ENCODE measurements at places on chromosomes 5 and 9.

- H3K27ac ChIP-seq, result no peak overlapping the region
- H3K36me3 ChIP-seq, result peaks cover 8% of the 10 kb centered on the region
- H3K4me1 ChIP-seq, result no peaks in the 10 kb centered on the region
- H3K4me3 ChIP-seq, result peak overlapping the region; percentile 40
- H3K27me3 ChIP-seq, result no peaks in the 10 kb centered on the region
These were observed 107.0 kb downstream of the ZNF354C start for GRCh38 chr5:179166886-179167841.

- H3K36me3 ChIP-seq, result no peaks in the 10 kb centered on the region
- H3K4me1 ChIP-seq, result peaks cover 23% of the 10 kb centered on the region
- H3K27ac ChIP-seq, result no peak overlapping the region
These were observed 14.8 kb downstream of the STXBP1 start for GRCh38 chr9:127626752-127627493.

GRCh38 chr5:96476654-96477053 lies 43.6 kb upstream of the PCSK1 start:
- no peaks in the 10 kb centered on the region for H3K27me3 ChIP-seq
- H3K27ac ChIP-seq, result no peak overlapping the region
- no peaks in the 10 kb centered on the region for H3K36me3 ChIP-seq
- peaks cover 9% of the 10 kb centered on the region for H3K4me1 ChIP-seq
- no peak for DNase-seq

DNA sequence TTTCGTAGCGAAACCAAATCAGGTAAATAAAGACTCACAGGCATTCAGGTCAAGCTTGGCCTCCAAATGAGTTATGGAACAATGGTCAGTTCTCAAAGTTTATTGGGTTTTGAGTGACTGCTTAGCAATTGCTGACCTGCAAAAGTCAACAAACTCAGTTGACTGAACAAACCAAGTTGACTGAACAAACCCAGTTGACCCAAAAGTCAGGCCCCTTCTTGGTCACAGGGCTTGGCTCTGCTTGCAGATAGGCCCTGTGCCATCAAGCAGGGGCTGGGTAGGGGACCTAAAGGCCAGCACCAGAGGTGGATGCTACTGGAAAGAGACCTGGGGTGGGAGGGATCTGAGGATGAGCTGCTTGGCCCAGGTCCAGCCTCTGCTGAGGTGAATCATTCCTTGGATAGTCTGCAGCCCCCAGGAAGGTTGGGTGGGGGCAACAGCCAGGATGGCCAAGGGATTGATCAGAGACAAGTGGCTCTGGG lies 64.6 kb downstream of the GADD45G start:
- DNase-seq, result no peak
- no peaks in the 10 kb centered on the region for H3K27me3 ChIP-seq
- peaks cover 8% of the 10 kb centered on the region for H3K36me3 ChIP-seq
- peaks cover 32% of the 10 kb centered on the region for H3K4me1 ChIP-seq
- no peak overlapping the region for H3K27ac ChIP-seq

DNA sequence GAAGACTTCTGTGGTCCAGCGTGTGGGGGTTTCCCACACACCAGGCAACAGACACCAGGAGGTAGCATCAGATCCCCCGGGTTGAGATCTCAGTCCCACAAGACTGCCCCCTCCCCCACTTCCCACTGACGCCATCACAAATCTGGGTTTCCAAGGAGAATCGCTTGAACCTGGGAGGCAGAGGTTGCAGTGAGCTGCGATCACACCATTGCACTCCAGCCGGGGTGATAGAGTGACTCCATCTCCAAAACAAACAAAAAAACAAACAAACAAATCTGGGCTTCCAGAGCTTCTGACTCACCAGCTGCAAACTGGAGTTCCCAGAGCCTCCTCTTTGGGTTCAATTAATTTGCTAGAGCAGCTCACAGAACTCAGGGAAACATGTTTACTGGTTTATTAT lies 4.7 kb upstream of the GBGT1 start:
- no peak overlapping the region for H3K4me3 ChIP-seq
- DNase-seq, result no peak
- H3K27me3 ChIP-seq, result peaks cover 11% of the 10 kb centered on the region
- H3K27ac ChIP-seq, result no peak overlapping the region

GRCh38 chr5:17058438-17058837 lies 122.3 kb upstream of the MYO10 start:
- no peak overlapping the region for H3K27ac ChIP-seq
- H3K4me3 ChIP-seq, result no peak overlapping the region
- DNase-seq, result no peak
- peaks cover 19% of the 10 kb centered on the region for H3K4me1 ChIP-seq
- H3K36me3 ChIP-seq, result no peaks in the 10 kb centered on the region

- H3K4me3 ChIP-seq, result no peak overlapping the region
- peaks cover 15% of the 10 kb centered on the region for H3K4me1 ChIP-seq
- H3K27ac ChIP-seq, result no peak overlapping the region
- H3K36me3 ChIP-seq, result peaks cover 21% of the 10 kb centered on the region
These were observed 104.6 kb upstream of the GPBP1 start for GRCh38 chr5:57069115-57069835.

GRCh38 chr9:110951805-110952539 lies 86.3 kb downstream of the LPAR1 start:
- no peaks in the 10 kb centered on the region for H3K36me3 ChIP-seq
- no peak overlapping the region for H3K4me3 ChIP-seq
- peaks cover 33% of the 10 kb centered on the region for H3K4me1 ChIP-seq
- no peak for DNase-seq
- H3K27me3 ChIP-seq, result no peaks in the 10 kb centered on the region

DNA sequence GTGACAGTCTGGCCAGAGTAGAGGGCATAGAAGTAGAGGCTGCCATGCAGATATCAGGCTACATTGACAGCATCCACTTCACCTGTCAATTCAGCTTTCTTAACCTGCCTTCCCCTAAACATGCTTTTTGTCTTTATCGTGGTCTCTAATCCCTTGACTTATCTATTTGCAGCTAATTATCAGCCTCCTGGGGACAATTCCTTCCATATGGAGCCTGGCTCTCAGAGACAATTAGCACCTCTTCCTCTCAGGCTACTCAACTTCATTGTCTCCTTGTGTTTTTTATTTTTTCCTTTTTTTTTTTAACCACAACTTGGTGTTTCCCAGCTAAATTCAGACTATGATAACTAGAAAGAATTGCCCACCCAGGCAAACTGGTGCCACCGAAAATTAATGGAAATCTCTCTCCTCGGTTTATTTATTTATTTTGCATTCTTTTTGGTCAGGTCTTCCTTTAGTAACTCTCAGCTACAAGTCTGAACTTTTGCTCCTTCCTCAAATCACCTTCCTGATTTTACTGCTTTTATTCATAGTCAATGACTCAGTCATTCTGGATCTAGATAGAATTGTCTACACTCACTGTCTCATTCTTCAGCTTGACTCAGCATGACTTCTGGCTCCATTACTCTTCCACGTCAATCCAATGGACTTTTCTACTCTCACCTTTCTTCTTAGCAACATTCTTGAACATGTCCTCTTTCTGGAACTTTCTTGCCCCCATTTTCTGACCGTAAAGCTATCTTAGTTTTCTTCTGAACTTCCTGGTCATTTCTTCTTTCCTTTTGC lies 63.0 kb upstream of the BASP1 start:
- no peak for DNase-seq
- no peak overlapping the region for H3K4me3 ChIP-seq
- H3K27me3 ChIP-seq, result peaks cover 10% of the 10 kb centered on the region
- H3K27ac ChIP-seq, result no peak overlapping the region
- H3K4me1 ChIP-seq, result peaks cover 12% of the 10 kb centered on the region

DNA sequence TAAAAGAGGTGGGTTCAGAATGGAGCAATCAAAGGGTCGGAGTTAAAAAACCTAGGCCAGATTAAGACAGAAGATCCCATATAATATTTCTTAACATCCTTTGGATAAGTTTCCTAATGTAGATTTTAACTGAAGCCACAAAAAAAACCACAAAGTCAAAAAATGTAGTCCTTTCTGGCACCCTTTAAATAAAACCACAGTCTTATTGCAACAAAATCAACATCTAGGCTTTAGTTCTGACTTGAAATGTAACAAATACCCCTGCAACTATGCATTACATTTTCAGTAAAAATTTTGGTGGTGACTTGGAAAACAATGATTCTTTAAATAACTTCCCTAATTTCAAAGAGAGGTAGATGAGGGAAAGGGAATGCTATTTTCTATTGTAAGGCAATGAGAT lies 109.2 kb downstream of the PSAT1 start:
- H3K36me3 ChIP-seq, result peaks cover 13% of the 10 kb centered on the region
- H3K27ac ChIP-seq, result no peak overlapping the region
- no peak overlapping the region for H3K4me3 ChIP-seq
- no peak for DNase-seq
- H3K27me3 ChIP-seq, result no peaks in the 10 kb centered on the region

- H3K36me3 ChIP-seq, result peaks cover 5% of the 10 kb centered on the region
- no peaks in the 10 kb centered on the region for H3K27me3 ChIP-seq
- H3K4me1 ChIP-seq, result peaks cover 15% of the 10 kb centered on the region
These were observed 31.1 kb downstream of the OR2K2 start for GRCh38 chr9:111298731-111299598.

DNA sequence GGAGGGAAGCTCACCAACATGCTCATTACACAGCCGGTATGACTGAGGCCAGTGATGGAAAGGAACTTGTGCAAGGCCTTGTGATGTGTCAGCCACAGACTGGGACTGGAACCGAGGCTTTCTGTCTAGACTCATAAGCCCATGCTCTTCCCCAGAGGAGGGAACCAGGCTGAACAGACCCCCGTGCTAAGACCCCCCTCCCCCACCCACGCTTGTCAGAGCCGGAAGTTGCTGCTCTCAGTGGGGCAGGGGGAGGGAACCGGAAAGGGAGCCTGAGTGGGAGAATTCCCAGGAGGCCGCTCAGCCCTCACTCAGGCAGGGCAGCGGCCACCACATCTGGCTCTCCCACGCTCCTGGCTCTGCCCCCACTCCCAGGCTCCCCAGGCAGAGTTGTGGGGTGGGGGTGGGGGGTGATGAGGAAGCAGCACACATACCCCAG lies 4.1 kb upstream of the PDGFRB start:
- H3K4me3 ChIP-seq, result no peak overlapping the region
- H3K36me3 ChIP-seq, result no peaks in the 10 kb centered on the region
- no peak for DNase-seq
